ENCODE measurements at places on chromosomes 1 and 21.
A peak's percentile ranks its signal among the peaks of the same experiment; 100 is the strongest.

- no peak for DNase-seq
These were observed 1.1 kb downstream of the DPYD start for GRCh38 chr1:97919585-97920261.

DNA sequence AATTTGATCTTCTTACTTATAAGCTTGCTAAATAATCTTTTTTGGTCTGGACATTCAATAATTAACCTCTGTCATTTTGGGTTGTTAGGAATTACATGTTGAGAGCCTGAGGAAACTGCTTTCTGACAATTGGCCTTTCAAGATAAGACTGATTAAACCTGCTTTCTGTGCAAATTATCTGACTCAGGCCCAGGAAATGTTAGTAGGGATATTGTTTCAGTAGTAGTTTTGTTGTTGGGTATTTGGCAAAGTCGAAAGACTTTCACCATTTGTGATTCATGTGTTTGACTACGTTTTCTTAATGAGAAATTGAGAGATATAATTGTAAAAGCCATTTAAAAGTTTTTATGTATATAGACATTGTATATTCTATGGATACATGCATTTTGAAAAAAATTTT lies 81.1 kb upstream of the GPR88 start:
- no peak for DNase-seq

- peak; percentile 14 for DNase-seq
These were observed 54.5 kb downstream of the PCNX2 start for GRCh38 chr1:233240829-233241682.

- no peak for DNase-seq
These were observed 98.6 kb downstream of the ADGRL2 start for GRCh38 chr1:81899214-81899821.

- DNase-seq: no peak
These were observed 43.3 kb upstream of the PCBP3 start for GRCh38 chr21:45600248-45600647.
